ENCODE measurements at places on chromosomes 7 and 10.

- DNase-seq, result peak; percentile 53
Observed at GRCh38 chr7:92034116-92034515, 93.5 kb downstream of the AKAP9 start.

DNA sequence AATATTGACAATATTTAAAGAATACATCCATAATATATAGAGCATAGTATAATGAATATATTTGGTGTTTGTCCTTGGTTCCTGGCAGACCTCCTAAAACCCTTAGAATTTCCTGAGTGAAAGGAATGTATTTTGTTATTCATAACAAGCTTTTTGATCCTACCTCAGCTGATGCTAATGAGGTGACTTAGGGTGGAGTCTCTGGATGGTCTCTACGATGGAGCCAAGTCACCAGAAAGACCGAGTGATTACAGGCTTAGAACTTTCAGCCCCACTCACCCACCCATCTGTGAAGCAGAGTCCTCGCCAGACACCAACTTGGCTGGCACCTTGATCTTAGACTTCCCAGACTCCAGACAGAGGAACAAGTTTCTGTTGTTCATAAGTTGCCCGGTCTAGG, 35.9 kb downstream of the UPF2 start:
- DNase-seq, result no peak

- no peak for DNase-seq
Observed at GRCh38 chr7:75565132-75565837, 73.2 kb downstream of the SPDYE5 start.

- DNase-seq, result no peak
Observed at GRCh38 chr7:8131694-8132605, 130.0 kb downstream of the ICA1 start.

DNA sequence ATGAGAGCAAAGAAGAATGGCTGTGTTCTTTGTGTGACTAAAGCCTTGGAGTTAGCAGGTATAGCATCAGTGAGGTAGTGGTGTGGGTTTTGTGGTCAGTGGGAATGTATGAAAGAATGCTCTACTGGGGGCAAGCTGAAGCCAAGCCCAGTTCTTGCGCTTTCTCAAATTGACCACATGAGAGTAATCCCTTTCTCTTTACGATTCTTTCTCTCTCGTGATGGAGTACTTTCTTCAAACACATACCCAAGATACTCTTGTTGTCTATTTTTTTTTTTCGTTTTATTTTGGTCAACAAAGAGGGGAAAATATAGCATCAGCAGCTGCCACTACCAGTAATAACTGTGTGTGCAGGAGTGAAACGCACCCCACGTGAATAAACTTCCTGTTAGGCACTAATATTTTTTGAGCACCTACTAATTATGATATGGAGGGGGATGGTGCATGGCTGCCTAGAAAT, 8.4 kb upstream of the PANK1 start:
- DNase-seq, result no peak

GRCh38 chr10:126170776-126171175, 217.5 kb downstream of the ADAM12 start:
- no peak for DNase-seq

DNA sequence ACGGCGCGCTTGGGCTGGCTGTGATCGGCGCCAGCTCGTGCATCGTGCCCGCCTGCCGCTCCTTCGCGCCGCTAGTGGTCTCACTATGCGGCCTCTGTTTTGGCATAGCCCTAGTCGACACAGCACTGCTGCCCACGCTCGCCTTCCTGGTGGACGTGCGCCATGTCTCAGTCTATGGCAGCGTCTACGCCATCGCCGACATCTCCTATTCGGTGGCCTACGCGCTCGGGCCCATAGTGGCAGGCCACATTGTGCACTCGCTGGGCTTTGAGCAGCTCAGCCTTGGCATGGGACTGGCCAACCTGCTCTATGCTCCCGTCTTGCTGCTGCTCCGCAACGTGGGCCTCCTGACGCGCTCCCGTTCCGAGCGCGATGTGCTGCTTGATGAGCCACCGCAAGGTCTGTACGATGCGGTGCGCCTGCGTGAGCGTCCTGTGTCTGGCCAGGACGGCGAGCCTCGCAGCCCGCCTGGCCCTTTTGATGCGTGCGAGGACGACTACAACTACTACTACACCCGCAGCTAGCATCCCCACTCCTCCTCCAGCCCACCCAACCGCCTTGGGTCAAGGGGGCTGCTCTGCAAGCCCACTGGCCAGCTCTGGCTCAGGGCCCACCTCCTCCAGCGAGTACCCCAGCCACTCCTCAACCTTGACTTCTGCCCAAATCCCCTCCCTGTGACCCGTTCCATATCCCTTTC, 1.9 kb downstream of the SLC18A3 start:
- DNase-seq, result no peak

GRCh38 chr10:126041804-126042231, 145.5 kb downstream of the FANK1 start:
- peak; percentile 76 for DNase-seq

DNA sequence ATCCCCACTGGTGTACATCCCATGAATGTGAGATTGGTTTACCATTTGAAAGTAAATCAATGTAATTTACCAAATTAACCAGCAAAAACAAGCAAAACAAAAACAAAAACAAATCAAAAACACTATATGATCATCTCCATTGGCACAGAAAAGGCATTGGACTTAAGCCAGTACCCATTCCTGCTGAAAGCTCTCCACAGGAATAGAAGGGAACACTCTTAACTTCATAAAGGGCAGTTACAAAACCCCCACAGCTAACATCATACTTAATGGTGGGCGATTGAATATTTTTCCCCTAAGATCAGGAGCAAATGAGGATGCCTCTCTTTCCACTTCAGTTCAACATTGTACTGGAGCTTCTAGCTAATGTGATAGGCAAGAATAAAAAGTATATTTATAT, 34.1 kb downstream of the PRKG1 start:
- no peak for DNase-seq

DNA sequence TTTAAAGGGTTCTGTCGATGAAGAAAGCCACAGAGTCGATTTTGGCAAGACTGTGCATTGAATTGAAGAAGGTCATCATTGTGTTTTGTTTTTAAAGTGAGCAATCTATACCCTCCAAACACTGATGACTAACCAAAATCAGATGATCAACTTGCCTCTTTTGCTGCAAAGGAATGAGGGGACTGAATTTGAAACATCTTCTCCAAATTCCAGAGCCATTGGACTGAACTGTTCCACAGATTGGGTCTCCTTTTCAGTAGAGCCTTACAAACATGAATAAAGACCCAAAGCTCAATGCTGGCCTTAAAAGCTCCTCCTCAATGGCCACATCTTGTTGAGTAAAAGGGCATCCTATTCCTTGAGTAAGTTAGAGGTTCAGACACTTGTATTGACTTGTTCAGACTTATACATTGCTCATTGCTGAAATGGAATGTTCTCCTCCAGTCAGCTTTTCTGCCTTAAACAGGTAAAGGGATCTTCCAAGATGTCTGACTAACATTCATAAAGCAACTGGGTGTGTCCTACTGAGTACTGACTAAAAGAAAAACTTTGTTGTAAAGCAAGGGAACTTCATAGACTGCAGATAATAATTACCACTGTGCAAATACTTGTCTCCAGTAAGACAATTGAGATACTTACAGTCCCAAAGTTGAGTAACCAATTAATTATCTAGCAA, 630.6 kb downstream of the KCNMA1 start:
- DNase-seq, result no peak

GRCh38 chr10:55144001-55144400, 343.0 kb upstream of the PCDH15 start:
- DNase-seq, result no peak

DNA sequence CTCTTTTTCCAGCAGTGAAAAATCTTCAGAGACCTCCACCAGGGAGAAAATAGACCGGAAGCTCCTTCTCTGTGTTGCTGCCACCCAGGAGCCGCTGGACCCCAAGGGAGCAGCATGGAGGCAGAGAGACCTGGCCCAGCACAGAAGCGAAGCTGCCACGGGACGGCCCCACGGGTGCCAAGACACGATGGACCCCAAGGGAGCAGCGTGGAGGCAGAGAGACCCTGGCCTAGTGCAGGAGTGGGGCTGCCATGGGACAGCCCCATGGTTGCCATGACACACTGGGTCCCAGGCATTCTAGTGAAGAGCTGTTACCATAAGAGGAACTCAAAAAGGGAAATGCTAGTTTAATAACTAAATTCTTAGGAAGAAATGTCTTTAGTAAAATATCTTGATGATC, 186.3 kb downstream of the PTPRN2 start:
- no peak for DNase-seq

GRCh38 chr10:78438907-78439809, 405.5 kb downstream of the RPS24 start:
- DNase-seq, result no peak

DNA sequence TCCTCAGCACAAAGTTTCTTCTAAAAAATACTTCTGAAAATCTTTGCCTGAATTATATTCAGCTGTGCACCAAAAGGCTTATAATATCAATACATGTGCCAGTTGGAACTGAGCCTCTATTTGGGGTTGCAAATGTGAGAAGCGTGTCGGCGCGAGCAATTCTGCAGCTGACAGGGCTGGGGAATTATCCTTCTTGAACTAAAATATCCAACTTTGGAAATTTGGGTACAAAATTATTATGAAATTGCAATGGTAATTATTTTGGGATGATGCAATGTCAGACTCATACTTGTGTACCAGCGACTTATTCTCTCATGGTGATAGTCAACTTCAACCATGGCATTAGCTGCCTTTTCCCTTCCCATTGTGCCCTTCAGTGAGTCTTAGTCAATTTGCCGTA, 507.0 kb upstream of the KLF6 start:
- peak; percentile 53 for DNase-seq

- DNase-seq, result no peak
Observed at GRCh38 chr10:990808-991207, 2.6 kb downstream of the GTPBP4 start.

DNA sequence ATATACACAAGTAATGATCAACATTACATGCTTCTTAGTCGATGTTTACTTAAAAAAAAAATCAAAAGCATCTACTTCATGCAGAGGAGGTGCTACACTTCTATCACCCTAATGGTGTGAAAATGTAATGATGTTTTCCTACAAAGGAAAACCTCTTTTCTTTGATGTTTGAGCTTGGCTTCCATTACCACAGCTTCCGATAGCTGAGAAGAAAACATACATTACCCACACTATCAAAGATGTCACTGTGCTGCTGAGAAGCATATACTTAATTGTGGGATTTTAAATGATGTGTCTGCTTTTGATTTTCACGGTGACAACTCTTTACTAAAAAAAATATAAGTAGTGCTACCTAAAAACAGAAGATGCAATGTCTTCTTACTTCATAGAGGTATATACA, 200.2 kb upstream of the PHF14 start:
- no peak for DNase-seq

DNA sequence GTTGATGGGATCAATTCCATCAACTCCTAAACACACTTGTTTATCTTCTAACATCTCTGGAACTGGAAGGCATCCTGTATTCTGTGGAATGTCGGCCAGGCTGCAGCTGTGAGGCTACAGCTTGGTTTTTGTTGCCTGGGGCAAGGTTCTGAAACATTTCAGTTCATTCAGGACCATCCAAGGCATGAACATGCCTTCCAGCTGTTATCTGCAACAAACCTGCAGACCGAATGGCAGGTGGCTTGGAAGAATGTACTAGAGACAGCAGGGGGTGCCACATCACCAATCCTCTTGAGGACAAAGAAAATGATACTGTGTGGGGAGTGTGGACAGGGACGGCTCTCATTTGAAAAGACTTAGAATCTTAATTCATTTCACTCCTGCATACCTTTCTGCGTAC, 12.4 kb downstream of the PAPOLB start:
- no peak for DNase-seq

GRCh38 chr7:79988653-79989052, 146.0 kb upstream of the GNAI1 start:
- DNase-seq, result no peak

DNA sequence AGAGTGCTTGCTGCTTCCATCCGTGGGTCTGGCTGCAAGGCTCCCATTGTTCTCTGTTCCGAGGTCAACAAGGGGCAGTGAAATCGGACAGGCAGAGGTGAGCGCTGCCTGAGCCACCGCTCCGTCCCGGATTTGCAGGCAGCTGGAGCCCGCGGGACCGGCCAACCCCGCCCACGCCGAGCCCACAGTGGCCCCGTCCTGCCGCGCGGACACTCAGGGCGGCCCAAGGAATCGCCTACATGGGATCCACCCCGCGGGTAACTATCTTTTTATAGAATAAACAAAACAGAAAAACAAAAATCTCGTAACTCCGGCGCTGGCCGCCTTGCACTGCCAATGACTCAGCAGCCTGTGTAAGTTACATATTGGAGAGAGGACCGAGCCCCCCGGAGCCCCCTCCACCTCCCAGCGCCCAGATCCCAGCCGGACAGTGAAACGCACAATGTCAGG, 1.9 kb downstream of the BNIP3 start:
- DNase-seq, result peak; percentile 66

GRCh38 chr10:120948889-120949608, 97.9 kb downstream of the WDR11 start:
- no peak for DNase-seq

GRCh38 chr7:4962872-4963775, 4.1 kb upstream of the MMD2 start:
- DNase-seq, result no peak

DNA sequence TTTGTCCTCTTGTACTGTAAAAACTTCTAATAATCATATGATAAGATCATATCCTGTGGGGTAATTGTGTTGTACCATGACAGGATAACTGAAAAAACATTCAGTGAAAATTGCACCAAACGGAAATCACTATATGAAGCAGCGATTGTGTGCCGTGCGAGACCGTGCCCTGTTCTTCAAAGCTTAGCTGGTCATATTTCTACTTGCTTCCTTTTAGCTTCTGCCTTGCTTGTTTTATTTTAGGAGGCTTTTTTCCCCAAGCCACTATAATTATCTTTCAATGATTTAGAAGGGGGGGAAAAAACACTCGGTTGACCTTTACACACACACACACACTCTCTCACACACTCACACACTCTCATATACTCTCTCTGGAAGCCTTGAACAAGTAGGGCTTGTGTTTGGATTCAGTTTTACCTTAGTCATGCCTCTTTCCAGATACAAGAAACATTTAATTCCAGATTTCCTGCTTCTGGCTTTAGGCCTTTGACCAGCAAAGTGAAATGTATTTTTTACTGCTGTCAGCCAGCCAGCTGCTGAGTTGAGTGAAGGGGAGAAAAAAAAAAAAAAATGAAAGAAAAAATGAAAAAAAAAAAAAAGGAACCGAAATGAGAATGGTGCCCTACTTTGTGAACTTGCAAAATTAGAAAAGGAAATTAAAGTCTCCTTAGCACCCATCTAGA, 181.4 kb downstream of the ARID5B start:
- DNase-seq, result no peak

GRCh38 chr10:117552701-117553141, 10.2 kb downstream of the EMX2 start:
- no peak for DNase-seq

- no peak for DNase-seq
Observed at GRCh38 chr7:99133766-99134564, 9.9 kb downstream of the SMURF1 start.

- no peak for DNase-seq
Observed at GRCh38 chr7:76338298-76339084, 20.3 kb downstream of the YWHAG start.

- DNase-seq, result no peak
Observed at GRCh38 chr7:154255324-154255723, 203.1 kb downstream of the DPP6 start.
